Stimulated activated CD4-positive, alpha-beta T cell treated with anti-CD3 and anti-CD28 coated beads, Interleukin-4, amount 100 ng/mL, for 24 hours (primary cell): ENCODE measurements at places on chromosomes 1 and 21.

- no peak for DNase-seq
Observed at GRCh38 chr1:205150651-205151428, 29.1 kb upstream of the RBBP5 start.

- no peak for DNase-seq
Observed at GRCh38 chr21:41183575-41183974, 15.6 kb downstream of the BACE2 start.

DNA sequence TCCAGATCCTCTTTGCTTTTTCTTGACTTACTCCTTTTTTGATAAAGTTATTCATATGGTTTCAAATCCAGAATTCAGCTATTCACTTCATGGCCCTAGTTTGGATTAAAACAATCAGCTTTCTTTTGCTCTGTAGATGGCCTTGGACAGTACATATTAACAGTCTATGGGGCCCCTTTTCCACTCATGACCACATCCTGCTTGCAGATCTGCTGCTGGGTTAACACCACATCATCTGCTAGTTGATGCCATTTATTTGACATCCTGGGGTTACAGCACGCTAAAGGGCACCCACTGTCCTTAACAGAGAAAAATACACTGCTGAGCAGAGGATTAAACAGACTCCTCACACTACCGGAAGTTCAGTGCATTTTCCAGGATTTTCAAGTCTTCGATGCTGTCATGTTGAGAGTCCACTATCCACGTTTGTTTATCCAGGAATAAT, 941 bp upstream of the IFI16 start:
- peak; percentile 68 for DNase-seq

DNA sequence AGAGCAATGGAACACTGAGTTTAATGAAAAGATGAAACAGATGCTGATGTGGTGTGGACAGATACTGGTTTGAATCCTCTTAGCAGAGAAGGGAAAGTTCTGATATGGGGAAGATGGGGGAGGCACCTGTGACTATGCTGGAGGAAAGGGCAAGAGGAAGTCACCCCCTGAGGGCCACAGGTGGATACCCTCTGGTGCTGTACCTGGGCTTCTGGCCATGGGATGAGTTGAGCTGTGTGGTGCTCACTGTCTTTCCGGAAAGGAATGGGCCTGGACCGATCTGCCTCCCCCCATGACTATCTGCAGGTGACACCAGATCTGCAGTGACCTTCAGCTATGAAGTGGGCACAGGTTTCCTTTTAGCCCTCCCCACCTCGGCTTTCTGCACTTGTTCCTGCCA, 52.4 kb downstream of the IER5 start:
- DNase-seq, result no peak

- peak; percentile 10 for DNase-seq
Observed at GRCh38 chr1:178725466-178726086, 532 bp downstream of the RALGPS2 start.

DNA sequence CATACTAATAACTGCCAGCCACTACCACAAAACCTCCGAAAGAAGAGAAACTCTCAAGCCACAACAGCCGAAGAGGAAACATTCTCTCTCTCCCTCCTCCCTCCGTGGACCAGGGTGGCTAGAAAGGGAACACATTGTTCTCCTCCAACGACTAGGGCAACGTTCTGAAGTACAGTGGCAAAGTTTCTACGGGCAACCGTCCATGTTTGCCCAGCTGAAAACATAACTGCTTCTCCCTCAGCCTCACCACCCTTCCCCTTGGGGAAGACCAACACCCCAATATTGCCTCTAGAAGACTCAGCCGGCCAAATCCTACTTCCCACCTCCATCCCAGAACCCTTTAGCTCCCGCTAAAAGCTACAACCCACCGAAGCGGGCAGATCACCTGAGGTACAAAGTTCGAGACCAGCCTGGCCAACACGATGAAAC, 2.0 kb downstream of the GLUL start:
- DNase-seq, result no peak

GRCh38 chr1:151060007-151060656, at the start of gene MLLT11:
Gene MLLT11, plus strand, starts transcription at chr1:151060397. Its CDS starts 6,828 bp downstream, at chr1:151067225.
- no peak for DNase-seq

GRCh38 chr1:181438013-181438412, 45.3 kb upstream of the CACNA1E start:
- DNase-seq, result no peak

GRCh38 chr1:218273762-218274479, 11.2 kb upstream of the RRP15 start:
- no peak for DNase-seq

GRCh38 chr1:95582191-95582590, 348.2 kb downstream of the RWDD3 start:
- no peak for DNase-seq

DNA sequence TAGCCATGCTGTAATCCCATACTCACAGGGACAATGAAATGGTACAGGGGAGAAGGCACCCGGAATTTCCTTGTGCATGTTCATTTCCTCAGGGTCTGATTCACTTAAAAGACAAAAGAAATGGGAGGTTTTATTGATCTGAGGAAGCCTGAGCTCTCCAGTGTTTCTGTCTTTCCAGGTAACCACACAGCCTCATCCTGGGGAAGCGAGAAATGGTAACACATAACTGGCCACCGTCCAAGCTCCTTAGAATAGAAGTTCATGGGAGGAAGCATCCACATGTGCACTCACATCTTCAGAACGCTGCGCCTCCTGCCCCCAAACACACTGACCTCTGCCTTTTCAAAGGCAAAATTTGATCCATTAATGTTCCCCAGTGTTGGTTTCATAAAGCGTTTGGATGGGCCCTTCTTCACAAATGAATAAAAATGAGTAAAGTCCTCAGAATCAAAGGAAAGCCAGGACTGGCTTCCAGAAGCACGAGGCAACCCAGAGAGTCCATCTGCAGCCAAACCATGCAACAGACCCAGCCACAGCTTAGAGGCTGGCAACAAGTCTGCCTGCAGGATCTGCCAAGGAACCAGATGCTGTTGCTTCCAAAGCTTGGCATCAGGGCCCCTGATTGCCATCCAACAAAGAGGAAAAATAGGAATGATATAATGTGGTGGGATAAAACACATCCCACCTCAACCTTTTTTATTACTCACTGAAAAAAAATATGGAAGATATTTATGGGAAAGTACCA, 120.3 kb downstream of the ZBTB18 start:
- DNase-seq, result no peak

GRCh38 chr1:11752359-11753088, 9.5 kb upstream of the C1orf167 start:
- DNase-seq, result no peak

- no peak for DNase-seq
Observed at GRCh38 chr1:115988953-115989352, 12.6 kb downstream of the SLC22A15 start.

GRCh38 chr1:64433747-64434146, 36.2 kb upstream of the CACHD1 start:
- no peak for DNase-seq
